AG09309 (cell line): ENCODE measurements at places on chromosomes 1 and 21.

DNA sequence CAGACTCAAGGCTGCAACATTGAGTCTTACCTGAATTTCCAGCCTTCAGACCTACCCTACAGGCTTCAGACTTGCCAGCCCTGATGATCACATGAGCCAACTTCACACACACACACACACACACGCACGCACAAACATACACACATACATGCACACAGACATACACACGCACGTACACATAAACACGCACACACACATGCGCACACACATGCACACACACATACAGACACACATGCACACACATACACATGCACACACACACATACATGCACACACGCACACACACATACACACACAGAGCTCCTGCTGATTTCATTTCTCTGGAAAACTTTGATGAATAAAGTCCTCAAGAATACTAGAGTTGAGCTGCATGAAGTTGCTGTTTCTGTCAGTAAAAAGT lies 78.3 kb upstream of the SLC2A1 start:
- DNase-seq, result no peak

DNA sequence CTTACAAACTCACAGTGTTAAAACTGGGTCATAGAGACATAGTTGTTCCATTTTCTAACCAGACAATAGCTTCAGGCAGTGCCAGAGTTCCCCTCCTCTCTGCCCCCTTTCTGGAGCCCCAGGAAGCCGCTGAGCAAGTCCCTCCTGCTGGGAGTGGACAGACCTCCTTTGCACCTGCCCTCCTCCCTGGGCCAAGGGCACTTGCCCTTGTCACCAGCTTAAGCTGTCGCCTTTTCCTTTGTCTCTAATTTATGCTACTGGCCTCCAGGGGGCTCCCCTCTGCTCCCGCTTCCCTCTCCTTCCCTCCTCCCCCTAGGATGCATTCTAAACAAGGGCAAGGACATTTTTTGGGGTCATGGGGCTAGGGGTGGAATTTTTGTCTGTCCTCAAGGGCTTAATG lies 182.4 kb downstream of the MIS18A start:
- DNase-seq, result no peak

DNA sequence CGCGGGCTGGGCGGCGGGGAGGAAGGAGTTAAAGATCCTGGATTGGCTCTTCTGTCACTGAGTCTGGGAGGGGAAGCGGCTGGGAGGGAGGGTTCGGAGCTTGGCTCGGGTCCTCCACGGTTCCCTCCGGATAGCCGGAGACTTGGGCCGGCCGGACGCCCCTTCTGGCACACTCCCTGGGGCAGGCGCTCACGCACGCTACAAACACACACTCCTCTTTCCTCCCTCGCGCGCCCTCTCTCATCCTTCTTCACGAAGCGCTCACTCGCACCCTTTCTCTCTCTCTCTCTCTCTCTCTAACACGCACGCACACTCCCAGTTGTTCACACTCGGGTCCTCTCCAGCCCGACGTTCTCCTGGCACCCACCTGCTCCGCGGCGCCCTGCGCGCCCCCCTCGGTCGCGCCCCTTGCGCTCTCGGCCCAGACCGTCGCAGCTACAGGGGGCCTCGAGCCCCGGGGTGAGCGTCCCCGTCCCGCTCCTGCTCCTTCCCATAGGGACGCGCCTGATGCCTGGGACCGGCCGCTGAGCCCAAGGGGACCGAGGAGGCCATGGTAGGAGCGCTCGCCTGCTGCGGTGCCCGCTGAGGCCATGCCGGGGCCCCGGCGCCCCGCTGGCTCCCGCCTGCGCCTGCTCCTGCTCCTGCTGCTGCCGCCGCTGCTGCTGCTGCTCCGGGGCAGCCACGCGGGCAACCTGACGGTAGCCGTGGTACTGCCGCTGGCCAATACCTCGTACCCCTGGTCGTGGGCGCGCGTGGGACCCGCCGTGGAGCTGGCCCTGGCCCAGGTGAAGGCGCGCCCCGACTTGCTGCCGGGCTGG lies at the start of gene NPR1:
TSS of gene NPR1 (plus strand) at position 170 of the 818 bp plus-strand sequence. CDS start at position 591, 421 bp downstream.
- DNase-seq, result no peak

DNA sequence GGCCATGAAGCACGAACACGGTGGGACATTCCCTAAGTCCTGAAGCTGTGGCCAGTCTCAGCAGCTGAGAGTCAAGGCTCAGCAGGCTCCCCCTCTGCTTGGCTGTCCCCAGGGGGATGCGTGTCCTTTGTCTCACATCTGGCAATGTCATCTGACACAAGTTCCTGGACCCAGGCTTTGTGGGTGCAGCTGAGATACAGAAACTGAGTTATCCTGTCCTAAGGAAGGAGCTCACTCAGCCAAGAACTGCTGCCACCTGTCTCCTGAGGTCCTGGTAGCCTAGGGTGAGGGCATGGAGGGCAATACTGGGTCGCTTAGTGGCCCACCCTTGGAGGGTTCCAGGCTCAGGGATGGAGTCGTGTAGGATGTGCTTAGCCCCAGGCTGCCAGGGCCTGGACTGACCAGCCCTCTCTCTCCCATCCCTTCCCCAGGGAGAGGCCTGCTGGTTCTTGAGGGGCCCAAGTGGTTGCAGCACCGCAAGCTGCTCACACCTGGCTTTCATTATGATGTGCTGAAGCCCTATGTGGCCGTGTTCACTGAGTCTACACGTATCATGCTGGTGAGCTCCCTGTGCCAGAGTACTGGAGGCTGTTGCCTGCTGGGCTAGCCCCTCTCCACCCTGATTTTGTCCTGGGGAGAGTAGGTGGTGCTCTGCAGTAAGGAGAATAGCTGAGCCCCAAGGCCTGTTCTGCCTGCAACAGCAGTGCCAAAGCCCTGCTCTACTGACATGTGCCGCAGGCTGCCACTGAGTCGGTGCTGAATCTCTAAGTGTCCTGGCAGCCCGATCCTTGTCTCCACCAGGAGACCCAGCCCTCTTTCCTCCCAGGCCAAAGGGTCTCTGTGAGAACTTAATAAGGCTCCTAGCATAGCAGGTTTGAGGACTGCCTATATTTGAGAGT lies 13.5 kb downstream of the CYP4B1 start:
- DNase-seq, result no peak

- DNase-seq, result no peak
These were observed 52.7 kb upstream of the WASF2 start for GRCh38 chr1:27542463-27543273.

GRCh38 chr1:181104042-181104789 lies 15.7 kb downstream of the IER5 start:
- DNase-seq, result no peak

- DNase-seq, result no peak
These were observed 163.2 kb upstream of the MAP1LC3C start for GRCh38 chr1:242162140-242162539.

GRCh38 chr21:38479641-38480525 lies 18.4 kb downstream of the ERG start:
- no peak for DNase-seq

DNA sequence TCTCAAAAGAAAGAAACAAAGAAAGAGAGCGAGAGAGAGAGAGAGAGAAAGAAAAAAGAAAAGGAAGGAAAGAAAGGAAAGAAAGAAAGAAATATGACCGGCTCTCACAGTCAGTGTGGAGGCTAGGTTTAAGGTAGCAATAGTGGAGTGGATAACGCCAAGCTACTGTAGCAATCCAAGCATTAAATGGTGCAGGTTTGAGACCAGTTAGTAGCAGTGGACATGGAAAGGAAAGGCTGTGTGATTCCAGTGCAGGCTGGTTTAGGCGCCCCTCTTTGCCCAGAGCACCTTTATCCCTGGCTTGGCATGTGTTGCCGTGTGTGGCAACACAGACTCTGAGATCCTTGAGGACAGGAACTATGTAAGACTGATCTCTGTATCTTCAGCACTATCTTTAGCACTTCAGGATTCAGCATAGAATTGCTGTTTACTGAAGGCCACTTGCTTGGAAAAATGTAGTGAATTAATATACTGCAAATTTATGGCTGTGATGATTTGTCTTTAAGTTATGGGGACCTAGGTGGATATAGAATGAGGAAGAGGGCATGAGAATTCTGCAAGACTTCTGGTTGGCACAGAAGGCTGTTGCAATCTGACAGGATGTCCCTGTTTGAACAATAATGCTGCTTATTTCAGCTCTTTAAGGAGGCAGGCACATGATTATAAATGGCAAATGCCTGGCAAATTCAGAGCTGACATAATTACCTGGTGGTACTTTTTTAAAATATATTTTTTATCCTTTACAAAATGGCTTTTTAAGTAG lies 10.8 kb upstream of the OSBPL9 start:
- DNase-seq, result no peak

DNA sequence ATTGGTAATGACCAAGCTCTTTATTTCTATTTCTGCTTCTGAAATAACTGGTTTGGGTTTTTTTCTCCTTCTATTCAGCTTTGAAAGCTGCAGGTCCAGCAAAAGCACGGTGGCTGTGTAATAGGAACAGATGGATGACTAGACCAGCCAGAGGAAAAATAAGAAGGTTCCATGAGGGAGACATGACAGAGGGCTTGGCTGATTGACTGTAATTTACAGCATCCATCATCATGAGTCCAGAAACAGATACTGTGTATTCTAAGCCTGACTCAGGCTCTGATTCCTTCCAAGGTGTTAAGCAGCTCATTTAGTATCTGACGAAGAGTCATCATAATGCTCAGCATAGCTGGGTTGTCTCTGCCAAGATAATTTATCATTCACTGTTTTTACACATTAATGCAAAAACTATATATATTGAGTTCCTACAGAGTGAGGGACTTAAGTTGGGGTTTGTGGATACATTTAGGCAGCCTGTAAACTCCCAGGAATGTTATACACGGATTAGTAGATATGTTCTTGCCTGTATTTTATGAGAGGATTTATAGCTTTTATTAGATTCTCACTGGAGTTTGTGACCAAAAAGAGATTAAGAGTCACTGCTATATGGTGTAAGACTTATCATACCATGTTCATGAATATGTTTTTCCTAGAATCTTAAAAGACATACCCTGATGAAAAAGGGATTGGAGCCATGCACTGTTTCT lies 72.6 kb downstream of the SGIP1 start:
- DNase-seq, result peak; percentile 7

GRCh38 chr1:82907313-82907712 lies 1091.6 kb downstream of the TTLL7 start:
- no peak for DNase-seq

DNA sequence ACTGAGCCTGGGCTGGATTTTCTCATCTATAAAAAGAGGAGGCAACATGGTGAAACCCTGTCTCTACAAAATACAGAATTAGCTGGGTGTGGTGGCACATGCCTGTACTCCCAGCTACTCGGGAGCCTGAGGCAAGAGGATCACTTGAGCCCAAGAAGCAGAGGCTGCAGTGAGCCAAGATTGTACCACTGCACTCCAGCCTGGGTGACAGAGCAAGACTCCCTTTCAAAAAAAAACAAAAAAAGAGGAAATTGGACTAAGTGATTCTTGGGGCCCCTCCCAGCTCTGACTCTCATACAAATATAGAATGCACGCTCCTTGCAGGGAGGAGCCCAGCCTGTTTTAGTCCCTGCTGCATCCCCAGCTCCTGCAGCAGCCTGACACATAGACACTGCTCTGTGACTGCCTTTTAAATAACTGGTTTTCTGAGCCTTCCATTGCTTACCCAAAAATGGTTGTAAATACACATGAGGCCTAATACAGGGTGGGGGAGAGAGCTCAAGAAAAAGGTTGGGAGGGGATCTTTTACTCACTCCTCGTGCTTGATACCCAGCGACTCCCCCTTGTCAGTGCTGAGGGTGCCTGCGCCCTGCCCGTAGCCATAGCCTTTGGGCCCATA lies 17.2 kb downstream of the CSRP1 start:
- DNase-seq, result no peak

- DNase-seq, result no peak
These were observed 23.0 kb upstream of the KCNJ6 start for GRCh38 chr21:37939251-37939650.

DNA sequence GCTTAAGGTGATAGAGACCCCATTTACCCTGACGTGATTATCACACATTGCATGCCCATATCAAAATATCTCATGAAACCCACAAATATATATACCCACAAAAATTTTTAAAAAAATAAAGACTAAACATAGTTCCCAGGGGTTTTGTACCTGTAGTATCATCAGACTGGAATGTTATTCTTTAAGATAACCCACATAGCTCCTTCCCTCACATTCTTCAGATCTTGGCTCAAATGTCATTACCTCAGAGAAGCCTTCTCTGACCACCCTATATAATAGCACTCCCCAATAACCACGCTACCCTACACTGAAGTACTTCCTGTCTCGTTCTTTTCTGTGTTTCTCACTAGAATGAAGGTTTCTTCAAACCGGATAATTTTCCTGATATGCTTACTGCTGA lies 138.3 kb upstream of the SNX7 start:
- no peak for DNase-seq

DNA sequence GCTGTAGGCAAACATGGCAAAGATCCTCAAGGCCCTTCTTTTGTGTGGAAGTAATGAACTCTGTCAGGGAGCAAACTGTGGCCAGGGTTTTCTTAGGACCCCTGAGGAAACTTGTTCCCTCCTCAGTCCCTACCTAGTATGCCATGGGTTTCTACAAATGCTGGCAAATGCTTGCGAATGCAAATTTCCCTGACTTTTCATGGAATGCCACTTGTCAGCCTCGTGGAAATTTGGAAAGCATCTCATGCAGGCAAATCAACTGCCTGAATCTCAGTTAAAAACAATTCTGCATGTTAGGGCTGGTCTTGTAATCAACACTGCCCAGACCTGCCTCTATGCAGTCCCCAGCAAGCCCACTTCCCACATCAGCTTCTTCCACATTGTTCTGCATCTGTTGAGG lies 334.9 kb upstream of the AJAP1 start:
- DNase-seq, result no peak

GRCh38 chr1:204802401-204803175 lies 68.1 kb upstream of the NFASC start:
- no peak for DNase-seq

DNA sequence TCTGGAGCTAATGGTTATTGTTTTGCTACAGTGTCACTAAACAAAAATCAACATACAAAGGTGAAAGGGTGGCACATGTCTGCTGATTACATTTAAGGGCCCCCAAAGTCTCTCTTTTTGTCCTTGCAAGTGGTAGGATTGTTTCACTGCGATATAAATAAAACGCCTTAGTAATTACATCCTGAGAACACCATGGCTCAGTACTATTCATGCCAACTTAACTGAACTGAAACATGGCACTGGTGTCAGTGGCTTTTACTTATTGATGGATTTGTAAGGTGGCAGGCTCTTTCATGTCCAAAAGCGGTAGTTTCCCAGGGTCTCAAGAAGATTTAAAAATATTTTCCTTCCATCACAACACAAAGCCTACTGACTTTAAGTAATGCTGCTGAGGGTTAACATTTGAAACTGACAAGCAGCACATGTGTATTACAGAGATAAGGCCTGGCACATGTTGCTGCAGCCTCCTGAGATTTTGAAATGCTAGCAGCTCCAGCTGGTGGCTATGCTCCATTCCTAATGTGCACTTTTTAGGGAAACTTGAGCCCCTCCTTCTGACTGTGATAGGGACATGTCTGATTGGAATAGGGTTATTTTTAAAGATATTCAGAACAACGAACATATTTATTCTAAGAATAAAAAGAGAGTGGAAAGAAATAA lies 86.8 kb downstream of the ATP1B1 start:
- DNase-seq, result no peak

- DNase-seq, result peak; percentile 70
These were observed 143.4 kb downstream of the ZZZ3 start for GRCh38 chr1:77538956-77539518.

DNA sequence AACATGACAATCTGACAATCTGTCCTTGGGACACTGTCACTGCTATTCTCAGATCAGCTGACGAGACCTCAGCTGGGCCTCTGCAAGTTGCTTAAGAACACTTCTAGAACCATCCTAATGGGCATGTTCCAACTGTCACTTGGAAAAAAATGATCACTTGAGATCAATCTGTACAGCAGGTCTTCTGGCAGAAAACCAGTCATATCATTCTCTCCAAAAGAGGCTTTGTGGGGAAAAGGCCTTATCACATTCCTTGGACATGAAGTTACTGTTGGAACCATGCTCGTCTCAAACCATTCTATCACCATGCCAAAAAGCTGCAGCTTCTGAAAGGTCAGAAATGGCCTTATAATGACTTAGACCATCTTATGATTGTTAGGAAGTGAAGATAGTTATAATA lies 744.2 kb downstream of the USP25 start:
- DNase-seq, result no peak
